SW 1271 (cell line): ENCODE measurements at places on chromosomes 3 and 15.

DNA sequence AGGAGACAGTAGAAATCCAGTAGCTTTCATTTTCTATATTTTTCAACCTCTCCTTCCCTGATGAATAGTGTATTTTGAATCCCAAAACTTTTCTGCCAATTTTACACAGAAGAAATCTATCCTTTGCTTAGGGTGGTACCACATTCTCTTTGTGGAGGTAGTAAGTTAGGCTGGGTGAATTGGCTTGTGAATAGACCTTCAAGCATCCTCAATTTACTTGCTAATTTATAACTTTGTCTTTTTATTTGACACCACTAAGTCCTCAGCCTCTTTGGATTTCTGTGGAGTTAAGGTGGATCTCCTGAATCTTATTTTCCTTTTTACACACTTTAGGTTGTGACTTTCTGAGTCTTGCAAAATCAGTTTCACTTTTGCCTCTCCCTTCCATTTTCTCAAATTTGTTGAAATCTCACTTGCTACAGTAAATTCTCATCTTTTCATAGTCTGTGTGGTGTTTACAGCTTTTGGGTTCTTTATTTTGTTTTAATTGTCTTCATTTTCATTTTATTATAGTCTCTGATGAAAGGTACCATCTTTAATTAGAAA lies 5.7 kb upstream of the PLSCR1 start:
- no peak for DNase-seq

DNA sequence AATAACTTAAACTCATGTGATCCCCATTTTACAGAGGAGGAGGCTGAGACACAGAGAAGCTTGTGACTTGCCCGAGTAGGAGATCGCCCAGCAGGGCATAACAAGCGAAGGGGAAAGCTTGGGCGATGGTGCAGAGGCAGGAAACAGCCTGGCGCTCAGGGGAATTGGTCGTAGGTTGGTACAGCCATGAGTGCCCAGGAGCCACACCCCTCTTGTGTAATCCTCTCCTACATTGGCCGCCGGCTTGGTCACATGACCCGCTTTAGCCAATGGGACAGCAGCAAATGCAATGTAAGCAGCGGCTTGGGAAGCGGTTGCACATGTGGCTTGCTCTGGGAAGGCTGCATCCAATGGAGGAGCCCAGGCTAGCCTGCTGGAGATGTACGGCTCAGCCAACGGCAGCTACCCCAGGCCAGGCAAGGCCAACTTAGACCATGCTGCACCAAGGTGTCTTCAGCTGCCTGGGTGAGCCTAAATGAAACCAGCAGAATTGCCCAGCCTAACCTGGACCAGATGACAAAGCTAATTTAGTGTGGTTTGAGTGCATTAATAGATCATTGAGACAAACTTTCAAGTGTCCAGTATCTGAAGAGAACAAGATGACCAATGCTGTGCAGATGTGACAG lies 50.3 kb upstream of the SLC6A6 start:
- peak; percentile 19 for DNase-seq

- DNase-seq = no peak
Measured at GRCh38 chr15:91275844-91276243, 175.8 kb downstream of the SV2B start.

DNA sequence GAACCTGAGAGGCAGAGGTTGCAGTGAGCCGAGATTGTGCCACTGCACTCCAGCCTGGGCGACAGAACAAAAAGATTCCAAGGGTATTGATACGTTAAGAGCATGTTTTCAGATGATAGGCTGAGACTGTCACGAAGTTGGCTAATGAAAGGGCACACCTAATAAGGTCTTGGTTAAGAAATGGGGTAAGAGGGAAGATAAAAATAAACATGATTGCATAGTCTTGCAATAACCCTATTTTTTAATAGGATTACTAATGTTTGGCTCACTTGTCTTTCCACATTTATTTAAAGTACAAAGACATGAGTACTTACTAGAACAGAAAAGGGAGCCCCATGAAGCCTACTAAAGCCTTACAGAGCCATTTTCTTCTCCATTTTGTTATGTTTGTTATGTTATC lies 109.0 kb downstream of the FRMD4B start:
- DNase-seq = no peak

- DNase-seq = no peak
Measured at GRCh38 chr3:28575100-28575745, 226.6 kb upstream of the AZI2 start.

GRCh38 chr3:56725175-56725574 lies 42.1 kb upstream of the TASOR start:
- no peak for DNase-seq

- no peak for DNase-seq
Measured at GRCh38 chr3:78647726-78648125, 1120.1 kb downstream of the ROBO1 start.

DNA sequence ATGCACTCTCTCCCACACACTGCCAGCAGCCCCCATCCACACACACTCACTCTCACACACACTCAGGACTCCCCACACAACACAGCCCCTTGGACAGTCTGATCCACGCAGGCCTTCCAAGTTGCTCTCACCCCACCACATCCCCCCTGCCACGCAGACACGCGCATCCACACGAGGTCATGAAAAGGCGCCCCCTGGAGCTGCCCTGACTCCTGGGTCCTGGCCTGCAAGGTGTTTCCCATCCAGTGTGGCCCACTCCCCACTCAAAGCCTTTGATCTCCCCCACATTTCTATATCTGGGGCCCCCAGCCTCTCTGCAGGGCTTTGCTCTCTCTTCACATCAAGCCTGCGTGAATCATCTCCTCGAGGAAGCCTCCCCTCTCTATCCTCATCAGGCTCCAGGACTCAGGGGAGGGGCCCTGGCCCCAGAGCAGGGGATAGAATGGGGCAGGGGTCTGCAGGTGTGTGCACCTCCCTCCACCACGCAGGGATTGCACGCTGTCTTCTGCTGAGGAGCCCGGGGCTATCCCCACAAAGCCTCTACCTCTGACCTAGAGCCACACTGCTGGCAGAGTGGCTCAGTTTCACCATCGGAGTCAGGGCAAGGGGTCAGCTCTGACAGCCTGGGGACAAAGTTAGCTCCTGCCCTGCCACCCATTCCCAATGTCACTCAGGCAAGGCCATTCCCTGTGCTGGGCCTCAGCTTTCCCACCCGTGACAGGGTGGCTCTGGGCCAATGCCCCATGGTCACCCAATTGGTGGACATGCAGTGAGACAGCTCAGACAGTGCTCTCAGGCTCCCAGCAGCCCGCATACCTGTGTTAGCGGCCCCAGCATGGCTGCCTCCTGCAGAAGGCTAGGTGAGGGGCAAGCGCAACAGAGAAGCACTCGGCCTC lies 6.4 kb downstream of the MYL3 start:
- no peak for DNase-seq

- no peak for DNase-seq
Measured at GRCh38 chr3:89395456-89395855, 288.0 kb downstream of the EPHA3 start.

DNA sequence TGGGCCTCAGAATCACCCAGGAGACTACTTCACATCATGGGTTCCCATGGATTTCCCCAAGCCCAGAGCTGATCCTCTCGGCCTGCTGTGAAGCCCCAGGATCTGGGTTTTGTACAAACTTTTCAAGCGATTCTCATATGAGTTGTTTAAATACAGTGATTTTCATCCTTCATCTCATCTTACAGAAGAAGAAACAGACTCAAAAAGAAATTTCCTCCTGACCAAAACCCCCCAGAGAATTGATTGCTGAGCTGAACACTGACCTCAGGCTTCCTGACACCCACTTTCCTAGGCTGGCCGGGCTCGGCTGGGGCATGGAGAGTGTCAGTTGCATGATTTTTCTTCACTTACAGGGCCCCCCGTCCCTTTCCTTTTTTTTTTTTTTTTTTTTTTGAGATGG lies 60.3 kb downstream of the BDH1 start:
- DNase-seq = no peak

- DNase-seq = no peak
Measured at GRCh38 chr15:85336880-85337279, 43.5 kb upstream of the AKAP13 start.

DNA sequence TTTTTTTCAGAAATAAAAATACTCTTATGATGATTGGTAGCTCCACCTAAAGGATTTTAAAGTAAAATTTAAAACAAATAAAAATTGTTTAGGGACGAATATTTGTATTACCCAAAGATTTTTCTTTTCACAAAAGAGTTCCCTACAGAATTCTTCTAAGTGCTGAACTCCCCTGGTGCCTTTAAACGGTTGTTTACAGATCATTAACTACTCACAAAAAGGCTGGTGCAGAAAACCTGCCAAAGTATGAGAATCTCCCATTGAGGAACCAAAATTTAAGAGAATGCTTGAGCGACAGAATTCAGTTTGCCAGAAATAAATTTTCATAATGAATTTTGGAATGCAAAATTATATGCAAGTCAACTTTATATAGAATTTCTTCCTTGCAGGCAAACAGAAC lies 497.8 kb upstream of the NR2F2 start:
- DNase-seq = no peak

DNA sequence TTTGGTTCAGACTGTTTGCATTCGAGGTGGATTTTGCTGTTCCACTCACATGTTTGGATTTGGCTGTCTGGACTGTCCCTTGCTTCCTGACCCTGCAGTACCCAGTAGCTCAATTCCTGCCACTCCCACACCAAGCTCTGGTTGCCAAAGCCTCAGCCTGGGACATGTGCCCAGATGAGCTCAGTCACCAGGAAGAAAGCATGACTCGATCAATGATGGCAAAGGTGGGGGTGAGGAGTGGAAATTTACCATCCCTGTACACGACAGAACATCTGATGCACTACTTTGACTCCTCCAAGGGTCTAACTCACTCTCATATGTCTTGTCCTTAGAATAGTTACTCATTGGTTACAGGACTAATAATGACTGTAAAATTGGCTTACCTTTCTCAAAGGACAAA lies 45.2 kb downstream of the ZNF385D start:
- peak; percentile 74 for DNase-seq

DNA sequence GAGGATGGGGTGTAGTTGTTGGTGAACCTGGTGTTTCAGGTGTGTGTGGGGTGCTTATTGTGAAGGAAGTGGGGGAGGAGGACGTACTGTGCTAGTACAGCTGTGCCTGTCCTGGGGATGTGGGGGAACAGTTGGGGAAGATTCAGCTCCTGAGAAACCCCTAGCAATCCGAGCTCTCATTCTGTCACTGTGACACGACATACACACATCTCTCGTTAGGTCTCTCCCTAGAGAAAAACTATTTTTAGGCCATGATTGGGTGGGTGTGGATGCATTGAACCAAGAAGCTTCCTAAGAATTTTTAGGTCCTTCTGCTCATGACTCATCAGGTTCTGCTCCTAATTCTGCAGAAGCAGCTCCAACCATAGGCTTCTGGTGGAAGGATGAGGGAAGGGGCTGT lies 54.3 kb downstream of the SLC30A4 start:
- no peak for DNase-seq

- no peak for DNase-seq
Measured at GRCh38 chr3:195122261-195122660, 148.7 kb downstream of the XXYLT1 start.

DNA sequence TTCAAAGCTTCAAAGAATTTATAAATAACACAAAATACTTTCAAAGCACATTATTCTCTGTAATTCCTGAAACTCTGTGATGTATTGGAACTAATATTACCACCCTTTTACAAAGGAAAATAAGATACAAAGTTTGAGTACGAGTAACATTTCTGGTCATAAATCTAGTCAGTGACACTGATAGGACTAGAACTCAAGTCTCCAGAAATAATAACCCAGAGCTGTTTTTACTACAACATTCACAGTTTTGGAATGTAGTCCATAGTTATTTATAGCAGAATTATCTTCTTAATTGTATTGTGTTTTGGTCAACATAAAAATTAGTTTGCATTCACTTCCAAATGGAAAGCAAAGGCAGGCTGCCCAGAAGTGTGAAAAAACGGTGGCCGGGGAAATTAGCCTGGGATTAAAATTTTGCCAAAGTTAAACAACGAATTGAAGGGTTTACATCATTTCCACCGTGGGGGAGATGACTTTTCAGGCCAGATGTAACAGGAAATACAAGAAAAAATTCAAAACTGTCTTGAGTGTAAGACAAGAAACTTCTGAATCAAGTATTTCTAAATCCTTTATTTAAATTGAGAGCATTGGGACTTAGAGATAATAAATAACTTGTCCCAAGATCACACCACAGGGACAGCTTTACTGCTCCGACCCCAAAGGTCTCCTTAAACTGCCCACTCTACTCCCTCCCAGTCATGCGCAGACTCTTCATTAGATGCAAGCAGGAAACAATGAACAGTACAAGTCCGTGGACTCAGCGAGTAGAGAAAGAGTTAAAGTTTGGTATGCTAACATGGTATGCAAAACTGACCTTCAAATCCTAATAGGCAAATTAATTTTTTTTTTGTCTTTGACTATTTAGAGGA lies 74.3 kb upstream of the VGLL4 start:
- peak; percentile 46 for DNase-seq

DNA sequence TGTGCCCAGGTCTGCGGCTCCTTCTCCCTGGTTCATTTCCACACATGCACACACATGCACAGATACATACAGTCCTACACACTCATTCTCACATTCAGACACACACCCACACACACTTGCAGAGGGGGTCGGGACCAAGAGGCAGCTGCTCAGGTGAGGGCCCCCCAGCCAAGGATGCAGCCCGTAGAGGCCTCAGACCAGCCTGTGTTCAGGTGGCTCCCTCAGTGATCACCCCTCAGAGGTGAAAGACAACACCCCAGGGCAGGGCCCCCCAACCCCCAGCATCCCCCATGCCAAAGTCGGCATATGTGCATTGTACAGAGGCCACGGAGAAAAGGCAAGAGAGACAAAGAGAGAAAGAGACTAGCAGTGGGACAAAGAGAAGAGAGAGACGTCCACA lies 5.9 kb upstream of the CORO2B start:
- no peak for DNase-seq
